Gastrocnemius medialis (tissue), 4 donors: ENCODE measurements at places on chromosomes 6 and 20.
A peak's percentile ranks its signal among the peaks of the same experiment; 100 is the strongest.

GRCh38 chr6:112037783-112038216, 16.1 kb upstream of the CCN6 start:
- peaks cover 18% of the 10 kb centered on the region for H3K4me1 ChIP-seq
- DNase-seq, result peak; percentile 64
- no peaks in the 10 kb centered on the region for H3K36me3 ChIP-seq
- no peak overlapping the region for H3K4me3 ChIP-seq

DNA sequence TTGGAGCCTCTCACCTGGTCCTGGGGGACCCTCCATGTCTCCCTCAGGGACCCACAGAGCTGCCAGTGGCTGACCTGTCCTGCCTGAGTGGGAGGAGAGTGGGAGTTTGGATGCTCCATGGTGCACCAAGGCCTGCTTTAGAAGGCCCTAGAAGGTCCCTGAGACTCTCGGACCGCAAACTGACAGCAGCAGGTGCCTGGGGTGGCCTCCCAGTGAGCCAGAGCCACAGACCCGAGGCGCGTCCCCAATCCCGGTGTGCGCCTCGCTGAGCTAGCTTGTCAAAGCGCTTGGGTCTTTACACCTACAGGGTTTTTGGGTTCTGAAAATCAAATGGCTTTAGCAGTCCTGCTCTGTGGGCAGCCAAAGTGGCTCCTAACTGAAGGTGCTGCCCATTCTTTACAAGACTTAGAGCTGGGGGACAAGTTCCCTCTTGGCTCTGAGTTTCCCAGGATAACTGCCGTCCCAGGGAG, 4.9 kb downstream of the MYT1 start:
- no peak overlapping the region for H3K4me3 ChIP-seq
- no peak overlapping the region for H3K27ac ChIP-seq
- H3K4me1 ChIP-seq, result no peaks in the 10 kb centered on the region
- peaks cover 36% of the 10 kb centered on the region for H3K27me3 ChIP-seq
- no peaks in the 10 kb centered on the region for H3K36me3 ChIP-seq

DNA sequence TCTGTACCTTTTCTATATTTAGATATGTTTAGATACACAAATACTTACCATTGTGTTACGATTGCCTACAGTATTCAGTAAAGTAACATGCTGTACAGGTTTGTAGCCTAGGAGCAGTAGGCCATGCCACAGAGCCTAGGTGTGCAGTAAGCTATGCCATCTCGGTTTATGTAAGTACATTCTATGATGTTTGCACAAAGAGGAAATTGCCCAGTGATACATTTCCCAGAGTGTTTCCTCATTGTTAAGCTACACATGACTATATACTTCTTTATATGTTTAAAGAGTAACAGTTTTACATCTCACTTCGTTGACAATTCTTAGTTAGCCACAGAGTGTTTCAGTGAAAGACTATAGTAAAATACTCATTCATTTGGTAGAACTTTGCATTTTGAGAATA, 51.5 kb downstream of the SLC35F1 start:
- no peak overlapping the region for H3K27ac ChIP-seq
- H3K36me3 ChIP-seq, result no peaks in the 10 kb centered on the region
- no peaks in the 10 kb centered on the region for H3K4me1 ChIP-seq
- DNase-seq, result no peak

- no peaks in the 10 kb centered on the region for H3K36me3 ChIP-seq
- no peak overlapping the region for H3K27ac ChIP-seq
- H3K27me3 ChIP-seq, result no peaks in the 10 kb centered on the region
- peaks cover 22% of the 10 kb centered on the region for H3K4me1 ChIP-seq
- no peak overlapping the region for H3K4me3 ChIP-seq
Measured at GRCh38 chr20:37201827-37202162, 22.4 kb upstream of the MROH8 start.

- DNase-seq, result no peak
- H3K27me3 ChIP-seq, result no peaks in the 10 kb centered on the region
- no peak overlapping the region for H3K4me3 ChIP-seq
Measured at GRCh38 chr6:16832043-16832567, 70.8 kb upstream of the ATXN1 start.

GRCh38 chr20:25257756-25258475, 10.0 kb downstream of the PYGB start:
- no peak overlapping the region for H3K4me3 ChIP-seq
- H3K4me1 ChIP-seq, result peaks cover 20% of the 10 kb centered on the region

GRCh38 chr6:41578217-41579087, 32.3 kb downstream of the FOXP4 start:
- peaks cover 23% of the 10 kb centered on the region for H3K4me1 ChIP-seq
- no peaks in the 10 kb centered on the region for H3K27me3 ChIP-seq
- H3K4me3 ChIP-seq, result no peak overlapping the region
- no peaks in the 10 kb centered on the region for H3K36me3 ChIP-seq
- DNase-seq, result no peak
- no peak overlapping the region for H3K27ac ChIP-seq

DNA sequence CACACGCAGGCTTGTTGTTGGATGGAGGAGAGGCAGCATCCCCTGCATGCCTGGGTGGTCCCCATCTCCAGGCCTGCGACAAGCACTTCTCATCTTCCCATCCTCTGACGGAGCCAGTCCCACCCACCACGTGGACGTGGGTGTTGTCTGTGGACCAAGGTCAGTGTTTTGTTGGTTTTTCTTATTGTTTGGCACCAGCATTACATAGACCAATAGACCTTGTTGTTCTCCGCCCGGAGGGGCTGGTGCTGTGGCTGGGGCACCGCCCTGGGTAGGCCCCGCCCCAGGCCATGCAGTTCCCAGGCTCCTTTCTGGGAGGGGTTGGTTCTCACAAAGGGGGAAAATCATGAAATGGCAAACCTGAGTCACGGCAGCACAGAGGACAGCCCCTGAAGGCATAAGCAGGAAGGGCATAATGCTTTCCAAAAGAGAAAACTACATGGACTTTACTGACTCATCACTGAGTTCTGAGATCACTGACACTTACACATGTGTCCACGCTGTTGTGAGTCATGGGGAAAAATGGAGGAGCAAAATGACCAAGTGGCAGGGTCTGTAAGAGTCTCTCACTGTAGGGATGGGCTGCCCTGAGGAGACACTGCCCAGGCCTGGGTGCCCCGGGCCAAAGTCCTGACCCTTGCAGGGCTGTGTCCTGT, 90.8 kb downstream of the THBS2 start:
- H3K36me3 ChIP-seq, result no peaks in the 10 kb centered on the region
- no peak overlapping the region for H3K27ac ChIP-seq
- no peak overlapping the region for H3K4me3 ChIP-seq

- H3K36me3 ChIP-seq, result no peaks in the 10 kb centered on the region
- H3K4me1 ChIP-seq, result no peaks in the 10 kb centered on the region
- no peak for DNase-seq
- H3K27ac ChIP-seq, result no peak overlapping the region
Measured at GRCh38 chr6:117346142-117346930, 79.4 kb downstream of the ROS1 start.

DNA sequence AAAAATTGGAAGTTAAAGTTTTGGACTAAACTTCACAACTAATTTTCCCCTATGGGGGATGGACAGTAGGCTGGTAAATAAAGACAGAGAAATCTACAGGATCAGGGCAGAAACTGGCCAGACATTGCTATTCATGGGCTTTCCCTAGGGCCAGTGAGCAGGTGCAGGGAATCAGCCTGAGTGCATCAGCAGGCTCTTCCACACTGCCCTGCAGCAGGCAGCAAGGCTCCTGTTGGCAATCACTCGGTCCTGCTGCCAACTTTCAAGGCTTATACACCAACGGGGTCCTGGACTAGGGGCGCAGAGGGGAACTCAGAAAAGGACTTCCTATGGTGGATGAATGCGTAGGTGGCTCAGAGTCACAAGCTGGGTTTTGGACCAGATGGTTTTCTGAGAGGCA, 59.8 kb upstream of the NHSL1 start:
- H3K4me1 ChIP-seq, result peaks cover 8% of the 10 kb centered on the region
- H3K27ac ChIP-seq, result no peak overlapping the region
- no peaks in the 10 kb centered on the region for H3K27me3 ChIP-seq

- no peak overlapping the region for H3K4me3 ChIP-seq
- H3K4me1 ChIP-seq, result peaks cover under 1% of the 10 kb centered on the region
- H3K27ac ChIP-seq, result no peak overlapping the region
- no peaks in the 10 kb centered on the region for H3K36me3 ChIP-seq
- DNase-seq, result no peak
Measured at GRCh38 chr6:150214310-150214709, 71.5 kb downstream of the PPP1R14C start.

- no peak overlapping the region for H3K4me3 ChIP-seq
- peaks cover 7% of the 10 kb centered on the region for H3K36me3 ChIP-seq
- H3K27ac ChIP-seq, result no peak overlapping the region
- peaks cover 5% of the 10 kb centered on the region for H3K4me1 ChIP-seq
Measured at GRCh38 chr6:118918329-118918725, 16.6 kb downstream of the MCM9 start.

DNA sequence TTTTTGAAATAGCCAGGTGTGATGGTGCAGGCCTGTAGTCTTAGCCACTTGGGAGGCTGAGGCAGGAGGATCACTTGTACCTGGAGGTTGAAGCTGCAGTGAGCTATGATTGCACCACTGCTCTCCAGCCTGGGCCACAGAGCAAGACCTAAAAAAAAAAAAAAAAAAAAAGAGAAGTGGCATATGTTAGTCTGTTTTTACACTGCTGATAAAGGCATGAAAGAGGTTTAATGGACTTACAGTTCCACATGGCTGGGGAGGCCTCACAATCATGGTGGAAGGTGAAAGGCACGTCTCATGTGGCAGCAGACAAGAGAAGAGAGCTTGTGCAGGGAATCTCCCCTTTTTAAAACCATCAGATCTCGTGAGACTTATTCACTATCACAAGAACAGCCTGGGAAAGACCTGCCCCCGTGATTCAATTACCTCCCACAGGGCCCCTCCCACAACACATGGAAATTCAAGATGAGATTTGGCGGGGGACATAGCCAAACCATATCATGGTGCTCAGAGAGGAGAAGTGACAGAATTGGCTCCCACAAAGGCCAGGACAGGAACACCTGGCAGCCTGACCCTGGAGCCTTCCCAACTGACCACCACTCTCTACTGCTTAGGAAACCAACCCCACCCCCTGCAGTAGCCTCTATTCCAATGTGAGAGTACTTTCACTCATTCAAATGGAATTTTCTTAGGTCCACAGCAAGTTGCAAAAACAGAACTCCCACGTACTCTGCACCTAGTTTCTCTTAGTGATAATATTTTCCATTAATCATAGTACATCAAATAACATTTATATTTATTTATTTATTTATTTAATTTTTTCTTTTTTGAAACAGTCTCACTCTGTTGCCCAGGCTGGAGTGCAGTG, 29.8 kb downstream of the ARHGAP40 start:
- no peaks in the 10 kb centered on the region for H3K4me1 ChIP-seq
- peaks cover 7% of the 10 kb centered on the region for H3K27me3 ChIP-seq
- H3K4me3 ChIP-seq, result no peak overlapping the region
- H3K27ac ChIP-seq, result no peak overlapping the region

- no peaks in the 10 kb centered on the region for H3K36me3 ChIP-seq
- H3K4me1 ChIP-seq, result no peaks in the 10 kb centered on the region
- peak overlapping the region; percentile 29 for H3K4me3 ChIP-seq
- no peak for DNase-seq
- peak overlapping the region; percentile 66 for H3K27ac ChIP-seq
Measured at GRCh38 chr6:2221726-2222274, 23.6 kb downstream of the GMDS start.

- H3K27me3 ChIP-seq, result no peaks in the 10 kb centered on the region
- H3K4me3 ChIP-seq, result peak overlapping the region; percentile 79
- no peak for DNase-seq
- H3K36me3 ChIP-seq, result no peaks in the 10 kb centered on the region
- H3K4me1 ChIP-seq, result peaks cover 27% of the 10 kb centered on the region
- peak overlapping the region; percentile 99 for H3K27ac ChIP-seq
Measured at GRCh38 chr6:34697544-34697836, 923 bp upstream of the ILRUN start.

GRCh38 chr6:16243664-16244063, 5.3 kb downstream of the GMPR start:
- peaks cover 31% of the 10 kb centered on the region for H3K36me3 ChIP-seq
- no peaks in the 10 kb centered on the region for H3K27me3 ChIP-seq
- peak; percentile 38 for DNase-seq
- H3K27ac ChIP-seq, result peak overlapping the region; percentile 97
- peak overlapping the region; percentile 11 for H3K4me3 ChIP-seq

GRCh38 chr6:53530346-53530745, 14.6 kb downstream of the GCLC start:
- H3K4me3 ChIP-seq, result no peak overlapping the region
- no peaks in the 10 kb centered on the region for H3K27me3 ChIP-seq
- peak; percentile 15 for DNase-seq
- H3K36me3 ChIP-seq, result no peaks in the 10 kb centered on the region
- peaks cover 57% of the 10 kb centered on the region for H3K4me1 ChIP-seq
- H3K27ac ChIP-seq, result no peak overlapping the region

DNA sequence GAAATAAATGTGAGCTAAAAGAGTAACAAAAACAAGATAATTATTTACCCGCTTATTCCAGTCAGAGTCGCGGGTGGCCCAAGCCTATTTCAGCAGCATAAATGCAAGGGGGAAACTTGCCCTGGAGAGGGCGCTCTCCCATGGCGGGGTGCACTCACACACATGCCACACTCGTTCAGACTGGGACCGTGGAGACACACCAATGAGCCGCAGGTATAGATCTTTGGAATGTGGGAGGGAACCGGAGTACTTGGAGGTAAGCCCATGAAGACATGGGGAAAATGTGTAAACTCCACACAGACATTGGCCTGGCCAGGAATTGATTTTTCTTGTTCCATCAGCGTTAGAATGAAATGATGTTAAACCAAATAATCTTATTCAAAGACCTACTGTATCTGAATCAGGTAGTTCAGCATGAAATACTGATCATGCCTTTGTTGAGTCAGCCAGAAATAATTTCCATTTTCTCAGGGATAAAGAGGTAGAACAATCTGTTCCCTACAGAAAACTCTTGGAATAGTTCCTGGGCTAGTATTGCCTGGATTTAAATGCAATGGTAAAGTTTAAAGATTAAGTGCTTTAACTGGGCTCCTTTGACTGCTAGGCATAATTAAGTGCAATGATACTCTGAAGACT, 191.5 kb downstream of the MCHR2 start:
- no peaks in the 10 kb centered on the region for H3K4me1 ChIP-seq
- no peak overlapping the region for H3K27ac ChIP-seq
- H3K4me3 ChIP-seq, result no peak overlapping the region
- H3K36me3 ChIP-seq, result no peaks in the 10 kb centered on the region
- no peaks in the 10 kb centered on the region for H3K27me3 ChIP-seq
- no peak for DNase-seq

DNA sequence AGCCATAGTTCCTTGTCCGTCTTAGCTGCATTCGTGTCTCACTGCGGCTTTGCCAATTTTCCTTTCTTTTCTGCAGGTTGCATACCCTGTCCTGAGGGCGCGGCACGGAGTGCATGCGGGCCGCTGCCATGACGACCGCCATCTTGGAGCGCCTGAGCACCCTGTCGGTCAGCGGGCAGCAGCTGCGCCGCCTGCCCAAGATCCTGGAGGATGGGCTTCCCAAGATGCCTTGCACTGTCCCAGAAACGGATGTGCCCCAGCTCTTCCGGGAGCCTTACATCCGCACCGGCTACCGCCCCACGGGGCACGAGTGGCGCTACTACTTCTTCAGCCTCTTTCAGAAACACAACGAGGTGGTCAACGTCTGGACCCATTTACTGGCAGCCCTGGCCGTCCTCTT, 17.1 kb upstream of the EFHC1 start:
- no peak overlapping the region for H3K4me3 ChIP-seq
- no peaks in the 10 kb centered on the region for H3K36me3 ChIP-seq
- DNase-seq, result no peak
- H3K4me1 ChIP-seq, result no peaks in the 10 kb centered on the region
- no peaks in the 10 kb centered on the region for H3K27me3 ChIP-seq
